ENCODE measurements at places on chromosomes 7 and 10.

GRCh38 chr10:112615269-112615668, 168.3 kb downstream of the VTI1A start:
- DNase-seq: no peak

- DNase-seq: no peak
Measured at GRCh38 chr7:154353355-154353767, 301.2 kb downstream of the DPP6 start.

- DNase-seq: no peak
Measured at GRCh38 chr10:23174074-23174976, 17.8 kb upstream of the PTF1A start.

- DNase-seq: no peak
Measured at GRCh38 chr7:50664937-50665336, 99.7 kb upstream of the DDC start.

DNA sequence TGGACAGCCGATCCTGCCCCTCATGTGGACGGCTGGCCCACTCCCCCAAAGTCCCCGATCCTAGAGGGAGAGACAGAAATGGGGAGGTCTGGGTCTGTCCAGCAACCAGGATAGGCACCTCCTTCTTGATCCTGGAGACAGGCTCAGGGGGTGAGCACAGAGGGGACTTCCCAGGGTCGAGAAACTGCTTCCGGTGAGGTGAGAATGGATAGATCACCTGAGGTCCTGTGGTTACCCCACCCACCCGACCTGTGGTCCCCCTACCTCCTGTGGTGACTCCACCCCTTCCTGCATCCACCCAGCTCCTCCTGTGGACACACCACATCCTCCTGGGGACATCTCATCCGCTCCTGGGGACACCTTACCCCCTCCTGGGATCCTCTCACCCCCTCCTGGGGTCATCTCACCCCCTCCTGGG, 27.4 kb upstream of the RASGEF1A start:
- no peak for DNase-seq

- no peak for DNase-seq
Measured at GRCh38 chr7:91778416-91778815, 102.1 kb downstream of the MTERF1 start.

DNA sequence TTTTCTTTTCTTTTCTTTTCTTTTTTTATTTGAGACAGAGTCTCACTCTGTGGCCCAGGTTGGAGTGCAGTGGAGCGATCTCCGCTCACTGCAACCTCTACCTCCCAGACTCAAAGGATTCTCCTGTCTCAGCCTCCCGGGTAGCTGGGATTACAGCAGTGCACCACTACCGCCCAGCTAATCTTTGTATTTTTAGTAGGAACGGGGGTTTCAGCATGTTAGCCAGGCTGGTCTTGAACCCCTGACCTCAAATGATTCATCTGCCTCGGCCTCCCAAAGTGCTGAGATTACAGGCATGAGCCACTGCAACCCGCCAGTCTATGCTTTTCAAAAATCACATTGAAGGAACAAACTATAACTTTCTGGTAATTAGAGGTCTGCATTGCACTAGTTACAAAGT, 2.4 kb downstream of the USP6NL start:
- DNase-seq: no peak

- DNase-seq: no peak
Measured at GRCh38 chr10:124138883-124139348, 45.5 kb upstream of the CHST15 start.

DNA sequence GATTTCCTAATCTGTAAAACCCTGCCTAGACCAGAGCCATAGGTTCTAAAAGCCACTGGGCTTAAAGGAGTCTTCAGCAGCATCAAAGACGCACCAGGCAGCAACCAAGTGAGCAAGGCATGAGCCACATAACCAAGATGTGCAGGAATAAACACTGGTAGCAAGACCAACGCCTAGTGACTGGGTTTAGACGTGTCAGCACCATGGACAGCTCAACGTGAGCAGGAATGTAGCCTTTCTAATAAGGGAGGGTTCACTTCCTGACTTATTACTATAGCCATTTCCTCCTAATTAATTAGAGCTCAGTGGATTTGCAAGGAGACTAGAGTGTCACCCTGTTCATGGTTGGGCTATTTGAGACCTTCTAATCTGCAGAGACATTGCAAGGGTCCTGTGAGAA, 223.7 kb downstream of the LHFPL3 start:
- DNase-seq: peak; percentile 31

- no peak for DNase-seq
Measured at GRCh38 chr7:16067711-16068110, 353.6 kb downstream of the CRPPA start.

DNA sequence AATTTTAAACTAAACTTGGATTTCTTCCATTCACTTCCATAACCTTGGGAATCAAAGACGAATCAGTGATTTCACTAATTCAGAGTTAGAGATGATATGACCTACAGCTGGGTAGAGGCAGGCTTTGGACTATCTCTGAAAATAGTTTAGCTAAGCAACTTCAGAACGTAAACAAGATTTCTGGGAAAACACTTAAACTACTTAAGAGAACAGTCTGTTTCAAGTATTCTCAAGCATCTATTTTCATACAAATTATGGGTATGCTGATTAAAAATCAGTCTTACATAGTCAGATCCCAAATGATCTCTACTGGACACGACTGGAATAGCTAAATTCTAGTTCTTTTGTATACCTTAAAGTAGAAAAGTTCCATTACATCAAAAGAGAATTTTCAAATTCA, 179.9 kb downstream of the PLCE1 start:
- DNase-seq: no peak

DNA sequence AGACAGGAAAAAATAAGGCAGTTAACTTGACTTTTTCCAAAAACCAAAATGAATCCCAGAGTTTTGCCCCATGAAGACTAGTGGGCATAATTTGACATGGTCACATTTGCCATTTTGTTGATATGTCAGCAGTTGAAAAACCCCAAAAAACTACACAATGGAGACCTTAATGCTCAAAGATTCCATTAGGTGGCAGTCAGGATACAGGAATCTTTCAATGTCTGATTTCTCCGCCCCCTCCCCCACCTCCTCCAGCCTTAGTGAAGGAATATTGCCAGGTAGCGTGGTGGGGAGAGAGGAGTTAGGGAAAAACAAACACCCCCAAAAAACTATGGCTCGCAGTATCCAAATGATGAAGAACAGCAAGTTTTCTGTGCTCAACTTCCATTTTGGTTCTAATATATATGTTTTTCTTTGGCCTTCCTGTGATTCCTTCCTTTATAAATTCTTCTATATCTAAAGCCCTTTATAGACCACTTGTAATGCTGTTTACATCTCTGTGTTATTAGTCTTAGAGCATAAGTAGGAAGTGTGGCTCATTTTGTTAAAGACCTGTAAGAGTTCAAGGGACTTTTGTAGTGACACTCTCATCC, 6.7 kb upstream of the SMNDC1 start:
- peak; percentile 42 for DNase-seq

DNA sequence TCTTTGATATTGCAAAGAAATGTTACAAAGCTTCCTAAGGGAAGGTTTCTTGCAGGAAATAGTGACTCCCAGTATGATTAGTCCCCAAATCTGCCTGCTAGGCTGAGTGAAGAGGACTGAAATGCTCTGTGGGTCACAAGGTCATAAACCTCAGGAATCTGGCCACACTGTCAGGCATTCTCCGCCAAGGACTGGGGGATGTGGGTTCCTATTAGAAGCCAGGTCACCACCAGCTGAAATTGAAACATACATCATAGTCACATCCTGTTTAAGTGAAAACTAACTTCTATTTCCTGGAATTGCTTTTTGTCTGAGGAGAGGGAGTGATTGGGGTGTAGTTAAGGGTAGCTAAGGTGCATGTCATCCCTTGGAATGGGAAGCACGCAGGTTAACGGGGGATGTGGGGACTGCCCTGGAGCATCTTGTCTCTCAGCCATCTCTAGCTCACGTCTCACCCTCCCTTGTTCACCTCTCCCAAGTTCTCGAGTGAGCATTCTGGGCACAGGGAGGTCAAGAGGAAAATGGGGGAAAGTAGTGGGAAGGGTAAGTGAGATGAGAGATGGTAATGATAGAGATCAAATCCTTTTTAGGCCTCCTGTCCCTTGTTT, 12.0 kb upstream of the GSAP start:
- DNase-seq: no peak

DNA sequence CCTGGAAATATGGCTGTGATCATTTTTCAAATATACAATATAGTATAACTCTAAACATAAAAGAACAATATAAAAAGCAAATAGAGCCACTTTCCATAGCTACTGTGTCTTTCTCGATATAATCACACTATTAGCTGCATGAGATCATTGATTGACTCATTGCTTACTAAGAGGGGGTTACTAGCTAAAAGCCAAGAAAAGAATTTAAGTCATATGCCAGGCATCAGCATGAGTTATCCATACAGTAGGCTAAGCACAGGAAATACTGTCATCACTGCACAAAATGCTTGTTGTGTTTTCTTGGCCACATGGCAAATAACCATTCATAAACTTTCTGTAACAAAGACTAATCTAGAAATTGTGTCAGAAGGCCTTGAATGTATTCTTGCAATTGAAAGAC, 18.8 kb upstream of the ABCB5 start:
- DNase-seq: no peak

DNA sequence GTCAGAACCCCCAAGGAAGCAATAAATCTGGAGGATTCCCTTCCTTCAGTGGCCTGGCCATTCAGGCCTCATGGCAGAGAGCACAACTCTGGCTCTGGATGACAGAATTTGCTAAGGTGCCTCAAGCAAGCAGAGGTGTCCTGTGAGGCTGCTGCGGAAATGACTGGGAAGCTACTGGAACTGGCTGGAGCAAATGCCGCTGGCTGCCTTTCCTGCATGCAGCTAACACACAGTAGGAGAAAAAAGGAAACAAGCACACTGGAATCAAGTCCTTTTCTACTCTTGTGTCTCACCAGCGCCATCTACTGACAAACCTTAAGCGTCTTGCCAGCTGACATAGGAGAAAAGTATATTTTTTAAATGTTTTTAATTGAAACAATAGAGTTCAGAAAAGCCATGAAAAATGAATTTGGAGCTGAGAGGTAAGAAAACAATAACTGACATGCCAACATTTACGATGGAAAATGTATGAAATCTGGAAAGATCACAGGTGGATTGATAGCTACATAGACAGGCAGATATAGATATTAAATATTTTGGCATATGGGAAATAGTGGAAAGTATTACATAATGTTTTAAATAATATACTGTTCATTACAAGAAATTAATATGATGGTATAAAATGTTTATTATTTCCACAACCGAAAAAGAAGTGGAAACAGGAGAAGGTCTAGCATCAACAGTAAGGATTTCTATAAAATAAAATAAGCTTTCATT, 951.6 kb downstream of the ANKRD7 start:
- peak; percentile 67 for DNase-seq

- DNase-seq: no peak
Measured at GRCh38 chr7:2436341-2437104, 33.1 kb downstream of the CHST12 start.

DNA sequence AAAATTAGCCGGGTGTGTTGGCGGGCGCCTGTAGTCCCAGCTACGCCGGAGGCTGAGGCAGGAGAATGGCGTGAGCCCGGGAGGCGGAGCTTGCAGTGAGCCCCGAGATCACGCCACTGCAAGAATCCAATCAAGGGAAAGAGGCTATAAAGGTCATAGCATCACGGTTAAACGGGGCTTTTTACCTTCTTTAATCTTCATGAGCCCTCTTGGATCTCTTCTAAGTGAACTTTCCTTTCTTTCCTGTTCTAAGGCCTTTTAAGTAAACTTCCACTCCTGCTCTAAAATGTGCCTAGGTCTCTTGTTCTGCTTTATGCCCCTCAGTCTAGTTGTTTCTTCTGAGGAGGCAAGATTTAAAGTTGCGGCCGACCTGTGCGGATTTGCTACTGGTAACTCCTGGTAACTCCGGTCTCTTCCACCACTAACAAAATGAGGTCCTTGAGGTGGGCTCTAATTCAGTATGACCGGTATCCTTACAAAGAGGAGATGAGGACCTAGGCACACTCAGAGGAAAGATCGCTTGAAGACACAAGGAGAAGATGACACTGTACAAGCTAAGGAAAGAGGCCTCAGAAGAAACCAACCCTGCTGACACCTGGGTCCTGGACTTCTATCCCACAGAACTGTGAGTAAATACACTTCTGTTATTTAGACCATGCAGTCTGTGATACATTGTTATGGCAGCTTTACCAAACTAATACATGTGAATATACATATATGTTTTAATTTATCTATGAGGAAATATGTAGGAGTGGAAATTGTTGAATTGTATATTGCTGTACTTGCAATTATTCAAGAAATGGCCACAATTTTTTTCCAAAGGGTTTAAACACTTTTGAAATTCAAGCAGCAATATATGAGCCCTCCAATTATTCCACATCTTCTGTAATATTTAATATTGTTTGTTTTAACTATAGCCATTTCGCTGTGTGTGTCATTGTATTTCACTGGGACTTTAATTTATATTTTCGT, 331.5 kb upstream of the CNTNAP2 start:
- no peak for DNase-seq

- DNase-seq: no peak
Measured at GRCh38 chr10:22464966-22465629, 119.8 kb downstream of the SPAG6 start.

DNA sequence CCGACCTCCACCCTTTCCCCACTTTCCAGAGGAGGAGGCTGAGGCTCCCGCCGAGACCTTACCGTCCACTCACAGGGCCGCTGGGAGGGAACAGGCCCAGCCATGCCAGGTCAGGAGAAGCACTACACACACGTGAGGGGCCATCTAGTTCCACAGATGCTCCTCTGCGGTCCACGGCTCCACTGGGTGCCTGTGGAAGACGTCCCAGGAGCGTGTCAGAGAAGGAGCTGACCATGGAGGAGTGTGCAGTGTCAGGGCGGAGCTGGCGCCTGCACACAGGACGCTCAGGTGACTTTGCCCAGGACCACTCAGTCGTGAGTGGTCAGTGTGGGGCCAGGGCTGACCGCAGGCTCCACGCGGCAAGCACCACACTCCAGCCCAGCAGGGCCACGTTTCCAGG, 8.0 kb upstream of the SHH start:
- no peak for DNase-seq

GRCh38 chr7:78345293-78345911, 546.8 kb downstream of the PHTF2 start:
- no peak for DNase-seq

DNA sequence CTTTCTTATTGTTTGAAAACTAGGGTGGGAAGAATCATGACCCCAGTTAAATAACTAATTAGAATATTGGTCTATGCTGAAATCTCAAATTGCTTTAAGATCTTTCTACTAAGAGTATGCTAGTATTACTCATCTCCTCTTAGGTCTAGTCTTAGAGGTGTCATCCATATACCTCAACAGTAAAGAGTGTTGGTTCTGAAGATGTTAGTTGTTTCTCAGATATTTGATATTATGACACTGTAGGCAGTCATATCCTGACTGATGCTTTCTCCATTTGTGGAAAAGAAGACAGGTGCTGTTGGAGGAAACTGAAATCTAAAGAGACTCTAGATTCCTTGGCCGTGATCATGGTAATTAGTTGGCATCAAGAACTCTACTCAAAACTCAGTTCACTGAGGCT, 21.2 kb downstream of the BPGM start:
- DNase-seq: no peak

GRCh38 chr7:100516135-100516812, 22.7 kb upstream of the AGFG2 start:
- peak; percentile 18 for DNase-seq

GRCh38 chr7:28149291-28150101, 31.1 kb downstream of the JAZF1 start:
- no peak for DNase-seq

GRCh38 chr10:84606428-84606827, 278.0 kb downstream of the CCSER2 start:
- no peak for DNase-seq
